Islet precursor cell (in vitro differentiated cells): ENCODE measurements at places on chromosomes 2 and 18.

DNA sequence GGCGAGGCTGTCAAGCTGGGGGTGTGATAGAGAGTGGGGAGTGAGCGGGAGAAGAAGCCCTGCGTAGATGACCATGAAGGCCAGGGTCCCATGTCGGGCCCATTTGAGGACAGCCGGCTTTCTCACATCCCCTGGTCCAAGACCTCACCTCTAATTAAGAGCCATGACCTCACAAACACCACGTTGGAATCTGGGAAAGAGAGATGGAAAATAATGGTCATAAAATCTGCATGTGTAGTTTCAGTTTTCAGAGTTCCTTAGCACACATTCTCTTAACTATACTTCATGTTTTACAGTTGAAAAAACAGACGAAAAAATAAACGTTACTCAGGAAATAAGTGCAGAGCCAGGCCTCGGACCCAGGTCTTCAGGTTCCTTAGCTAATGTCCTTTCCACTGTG is 244.8 kb upstream of the SIX2 start:
- no peak for DNase-seq

- DNase-seq = no peak
Observed at GRCh38 chr2:78775291-78775690, 250.2 kb upstream of the REG3G start.

DNA sequence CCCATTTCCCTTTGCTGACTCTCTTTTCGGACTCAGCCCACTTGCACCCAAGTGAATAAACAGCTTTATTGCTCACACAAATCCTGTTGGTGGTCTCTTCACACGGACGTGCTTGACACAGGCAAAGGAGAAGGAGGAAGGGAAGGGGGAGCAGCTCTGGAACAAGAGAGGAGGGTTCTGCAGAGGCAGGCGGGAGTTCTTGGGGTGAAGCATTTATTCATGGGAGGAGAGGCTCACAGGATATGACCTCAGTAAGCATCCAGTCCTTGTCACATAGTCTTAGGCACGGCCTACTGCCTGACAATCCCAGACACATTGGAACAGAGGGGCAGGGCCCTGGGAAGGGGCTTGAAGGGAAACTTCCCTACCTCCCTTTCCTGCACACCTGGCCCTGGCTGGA is 171.7 kb upstream of the HS6ST1 start:
- DNase-seq = peak; percentile 32

DNA sequence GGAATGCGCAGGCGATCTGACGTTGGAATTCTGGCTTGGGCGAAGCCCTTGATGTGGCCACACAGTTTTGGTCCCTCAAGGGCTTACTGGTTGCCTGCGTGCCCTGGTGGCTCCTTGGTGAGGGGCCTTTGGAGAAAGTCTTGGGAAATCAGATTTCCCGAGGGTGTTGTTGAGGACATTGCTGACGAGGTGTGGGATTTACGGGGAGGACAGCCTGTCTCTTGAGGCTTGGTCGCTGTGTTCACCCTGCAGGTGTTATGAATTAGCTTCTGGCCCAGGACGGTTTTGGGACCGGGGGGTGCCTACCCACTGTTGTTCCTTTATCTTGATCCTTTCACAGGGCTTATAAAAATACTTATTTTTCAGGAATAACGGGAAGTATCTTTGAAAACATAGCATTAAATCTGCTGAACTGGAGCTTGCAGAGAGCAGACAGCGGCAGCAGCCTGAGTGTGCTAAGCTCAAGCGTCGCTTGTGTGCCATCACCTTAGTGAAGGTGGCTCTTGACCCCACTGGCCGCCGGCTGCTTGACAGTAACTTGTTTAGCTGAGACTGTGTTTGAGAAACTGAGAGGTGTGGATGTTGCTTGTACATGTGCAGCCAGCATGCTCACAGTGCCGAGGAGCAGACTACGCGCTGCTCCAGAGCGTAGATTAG is 4.2 kb downstream of the CTDP1 start:
- DNase-seq = no peak

- no peak for DNase-seq
Observed at GRCh38 chr2:3193443-3194330, 183.9 kb downstream of the EIPR1 start.

- DNase-seq = no peak
Observed at GRCh38 chr2:23675506-23675905, 251.4 kb downstream of the ATAD2B start.

DNA sequence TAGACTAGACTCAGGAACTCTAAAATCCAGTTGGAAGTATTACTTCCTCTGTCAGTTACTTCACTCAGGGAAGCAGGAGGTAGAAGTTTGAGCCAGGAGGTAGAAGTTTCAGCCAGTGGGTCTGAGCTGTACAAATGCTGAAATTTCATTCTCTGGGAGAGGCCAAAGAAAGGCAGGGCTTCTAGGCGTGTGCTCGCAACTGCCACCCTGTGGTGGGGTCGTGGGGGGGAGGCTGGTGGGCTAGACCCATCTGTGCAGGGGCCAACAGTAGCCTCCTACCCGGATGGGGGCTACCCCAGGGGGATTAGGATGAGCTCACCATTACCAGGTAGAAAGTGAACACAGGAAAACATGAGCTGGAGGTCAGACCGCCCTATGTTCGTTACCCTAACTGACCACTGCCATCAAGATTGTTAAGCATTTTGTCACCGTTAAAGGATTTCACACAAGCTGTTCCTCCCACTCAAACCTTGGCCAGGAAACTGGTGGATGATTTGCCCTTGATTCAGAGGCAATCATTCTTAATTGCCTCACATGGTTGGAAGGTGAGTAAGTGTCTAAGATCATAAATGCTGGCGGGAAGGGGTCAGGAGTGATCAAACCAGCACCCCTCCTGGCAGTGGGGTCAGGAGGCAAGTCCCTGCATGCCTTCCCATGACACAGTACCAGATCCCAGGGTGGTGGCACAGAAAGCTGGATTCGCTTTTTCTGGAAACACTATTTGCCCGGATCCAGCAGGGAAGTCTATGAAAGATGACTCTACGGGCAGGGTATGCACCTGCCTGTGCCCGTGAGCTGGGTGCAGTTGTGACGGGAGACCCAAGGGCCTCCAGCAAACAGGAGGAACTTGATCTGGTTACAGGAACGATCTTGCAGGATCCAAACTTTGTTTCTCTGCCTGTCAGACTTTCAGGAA is 5.2 kb upstream of the FHL2 start:
- peak; percentile 87 for DNase-seq

- no peak for DNase-seq
Observed at GRCh38 chr2:133292259-133292658, 276.0 kb downstream of the NCKAP5 start.

DNA sequence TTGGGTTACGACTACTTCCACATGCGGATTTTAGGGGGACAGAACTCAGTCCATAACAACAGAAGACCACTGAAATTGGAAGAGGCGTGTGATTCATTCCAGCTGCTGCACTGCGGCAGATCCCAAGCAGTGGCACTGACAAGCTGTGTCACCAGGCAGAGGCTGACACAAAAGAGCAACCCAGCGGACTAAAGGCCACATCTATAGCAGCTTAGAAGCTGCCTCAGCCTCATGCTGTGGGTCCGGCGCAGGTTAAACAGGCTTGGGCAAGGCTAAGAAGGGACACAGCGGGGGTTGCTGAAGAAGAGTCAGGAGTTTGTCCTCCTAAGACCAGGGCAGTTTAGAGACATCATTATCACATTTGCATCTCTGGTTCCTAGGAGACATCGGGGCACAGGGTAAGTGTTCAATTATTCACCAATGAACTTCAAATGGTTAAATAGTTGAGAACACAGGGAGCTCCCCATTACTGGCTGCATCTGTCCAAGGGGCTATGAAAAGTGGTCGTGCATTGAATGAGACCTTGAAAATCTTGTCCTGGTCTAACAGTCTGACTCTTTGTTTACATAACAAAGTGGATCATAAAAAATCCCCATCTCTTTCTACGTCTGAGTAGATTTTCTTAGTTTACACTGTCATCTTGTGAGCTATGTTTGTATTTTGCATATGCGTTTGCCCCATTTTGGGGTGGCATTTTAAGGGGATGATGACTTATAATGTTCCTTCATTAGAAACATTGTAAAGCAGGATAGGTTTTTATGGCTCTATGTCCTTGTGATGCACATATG is 162.3 kb upstream of the TRIB2 start:
- no peak for DNase-seq

- no peak for DNase-seq
Observed at GRCh38 chr2:226580403-226580802, 219.2 kb downstream of the IRS1 start.

GRCh38 chr2:181320638-181321037 is 136.5 kb upstream of the ITGA4 start:
- no peak for DNase-seq

- DNase-seq = peak; percentile 82
Observed at GRCh38 chr2:241180495-241180894, 8.0 kb upstream of the ANO7 start.

DNA sequence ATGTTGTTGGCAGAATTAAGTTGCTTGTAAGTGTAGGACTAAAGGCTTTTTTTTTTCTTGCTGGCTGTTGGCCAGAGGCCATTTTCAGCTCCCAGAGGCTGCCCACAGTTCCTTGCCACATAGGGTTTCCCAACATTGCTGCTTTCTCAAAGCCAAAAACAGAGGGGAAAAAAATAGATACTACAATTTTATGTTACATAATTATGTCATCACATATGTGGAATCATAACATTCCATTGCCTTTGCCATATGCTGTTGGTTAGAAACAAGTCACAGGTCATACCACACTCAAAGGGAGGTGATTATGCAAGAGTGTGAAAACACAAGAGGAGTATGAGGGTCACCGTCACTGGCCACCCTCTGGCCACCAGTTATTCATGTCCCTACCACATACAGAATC is 154.5 kb downstream of the RTN4 start:
- DNase-seq = no peak

- DNase-seq = peak; percentile 43
Observed at GRCh38 chr2:239676716-239677452, 276.1 kb upstream of the HDAC4 start.

DNA sequence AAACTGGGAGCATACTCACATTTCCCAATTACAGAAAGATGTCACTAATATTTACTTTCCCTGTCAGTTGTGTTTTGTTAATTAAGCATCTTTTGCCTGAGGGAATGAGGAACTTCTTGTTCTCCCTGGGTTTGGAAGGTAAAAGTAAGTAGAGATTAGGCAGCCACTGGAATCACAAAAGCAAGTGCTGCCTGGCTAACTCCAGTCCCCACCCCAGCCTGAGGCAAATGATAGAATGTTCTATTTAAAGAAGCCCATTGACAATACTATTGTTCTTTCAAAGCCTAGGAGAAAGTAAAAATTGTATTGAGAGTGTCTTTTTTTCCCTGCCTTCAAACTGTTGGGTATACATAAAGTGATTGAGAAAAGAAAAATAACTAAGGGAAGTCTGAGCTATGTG is 93.8 kb downstream of the MBD2 start:
- no peak for DNase-seq

- no peak for DNase-seq
Observed at GRCh38 chr2:28662044-28662443, 89.6 kb upstream of the PPP1CB start.

GRCh38 chr2:23419171-23420090 is 34.5 kb downstream of the KLHL29 start:
- peak; percentile 57 for DNase-seq

- DNase-seq = no peak
Observed at GRCh38 chr2:230991598-230991997, 4.3 kb upstream of the SPATA3 start.

- DNase-seq = no peak
Observed at GRCh38 chr2:190904640-190905261, 24.1 kb downstream of the GLS start.

DNA sequence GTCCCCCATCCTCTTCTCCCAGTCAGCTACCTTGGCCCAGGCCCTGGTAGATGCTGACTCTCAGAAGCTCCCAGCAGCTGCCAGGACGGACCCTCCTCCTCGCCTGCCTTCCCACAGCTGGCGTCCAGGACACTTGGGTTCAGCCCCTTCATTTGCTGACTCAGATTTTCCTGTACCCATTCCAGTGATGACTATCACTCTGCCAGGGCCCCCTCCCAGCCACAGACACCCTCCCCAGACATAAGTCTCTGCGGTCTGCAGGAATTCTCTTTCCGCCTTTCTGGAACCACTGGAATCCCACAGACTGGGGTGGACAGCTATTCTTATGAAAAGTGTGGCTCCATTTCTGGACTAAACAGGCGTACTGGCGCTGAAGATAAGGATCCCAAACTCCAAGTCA is 260.3 kb upstream of the EPAS1 start:
- no peak for DNase-seq

GRCh38 chr2:74778381-74779264 is 55.3 kb upstream of the HK2 start:
- DNase-seq = peak; percentile 79

- no peak for DNase-seq
Observed at GRCh38 chr2:8644605-8645175, 37.2 kb upstream of the ID2 start.

- no peak for DNase-seq
Observed at GRCh38 chr2:151765760-151766410, 31.6 kb upstream of the NEB start.

- no peak for DNase-seq
Observed at GRCh38 chr2:61534926-61535325, 3.2 kb downstream of the XPO1 start.

DNA sequence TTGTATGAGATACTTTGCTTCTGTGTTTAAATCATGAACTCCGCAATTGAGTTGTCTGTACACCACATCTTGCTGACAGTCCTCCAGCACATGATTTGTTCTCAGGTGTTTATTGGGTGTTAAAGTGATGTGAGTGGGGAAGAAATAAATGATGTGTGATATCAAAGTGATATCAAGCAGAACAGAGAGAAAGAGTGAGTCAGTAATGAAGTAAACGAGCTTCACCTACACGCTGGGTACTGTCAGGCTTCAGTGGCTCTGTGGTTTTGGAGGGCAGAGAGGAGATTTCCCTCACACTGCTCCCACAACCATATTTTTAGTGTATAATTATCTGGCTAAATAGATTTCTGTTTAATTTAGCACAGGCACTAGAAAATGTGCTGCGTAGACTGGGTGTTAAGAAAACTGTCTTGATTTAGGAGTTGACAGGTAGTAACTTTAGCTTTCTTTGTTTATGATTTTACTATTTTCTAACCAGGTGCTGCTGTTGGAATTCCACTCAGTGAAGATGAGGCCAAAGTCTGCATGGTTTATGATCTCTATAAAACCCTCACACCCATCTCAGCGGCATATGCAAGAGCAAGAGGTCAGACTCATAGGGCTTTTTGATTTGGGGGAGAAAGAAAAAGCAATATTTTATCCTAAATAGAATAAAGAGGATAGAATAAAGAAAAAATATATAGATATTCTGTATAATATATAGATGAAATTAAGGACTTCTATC is 21.2 kb downstream of the ATIC start:
- DNase-seq = no peak

GRCh38 chr2:39252888-39253518 is 9.2 kb upstream of the CDKL4 start:
- DNase-seq = no peak

- DNase-seq = no peak
Observed at GRCh38 chr2:225177098-225177497, 134.8 kb upstream of the DOCK10 start.

GRCh38 chr2:202410092-202410491 is 34.0 kb downstream of the BMPR2 start:
- no peak for DNase-seq

DNA sequence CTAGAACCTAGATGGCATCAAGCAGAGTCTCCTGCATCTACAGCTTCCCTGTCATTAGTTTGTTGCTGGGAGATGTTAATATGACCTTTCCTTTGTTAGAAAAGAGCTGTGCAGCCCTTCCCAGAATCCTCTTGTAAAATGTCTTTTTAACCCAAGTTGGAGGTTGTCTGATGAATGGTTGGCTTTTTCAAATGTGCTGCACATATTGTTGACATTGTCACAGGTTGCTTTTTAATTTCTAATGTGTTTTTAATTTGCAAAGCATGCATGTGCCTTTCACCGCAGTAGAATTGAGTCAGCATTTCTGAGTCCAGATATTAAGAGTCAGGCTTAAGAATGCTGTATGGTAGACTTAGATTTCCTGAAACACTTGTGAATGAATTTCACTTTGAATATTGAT is 120.8 kb downstream of the GREB1L start:
- no peak for DNase-seq
